Stimulated activated CD4-positive, alpha-beta T cell treated with anti-CD3 and anti-CD28 coated beads, TNF-alpha, amount 100 ng/mL, for 24 hours (primary cell): ENCODE measurements at places on chromosomes 4 and X.

DNA sequence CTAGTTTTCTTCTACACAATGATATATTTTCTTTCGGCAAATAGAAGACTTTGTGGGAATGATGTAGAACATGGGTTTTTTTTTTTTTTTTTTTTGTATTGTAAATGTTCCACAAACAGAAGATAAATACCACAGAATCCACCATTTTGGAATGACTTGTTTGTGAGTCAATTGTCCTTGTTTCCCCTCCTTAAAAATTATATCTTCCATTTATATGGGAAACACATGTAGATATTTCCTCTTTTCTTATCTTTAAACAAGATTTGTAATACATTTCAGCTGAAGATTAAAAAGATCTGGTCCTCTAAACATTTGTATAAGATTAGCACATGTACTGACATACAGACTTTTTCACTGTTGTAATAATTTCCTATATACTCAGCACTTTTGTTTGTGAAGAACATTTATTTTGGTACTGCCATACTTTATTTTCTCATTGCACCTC is 304.6 kb downstream of the SPRY1 start:
- DNase-seq = no peak

GRCh38 chr4:66604192-66604591 is 933.9 kb upstream of the EPHA5 start:
- DNase-seq = no peak

DNA sequence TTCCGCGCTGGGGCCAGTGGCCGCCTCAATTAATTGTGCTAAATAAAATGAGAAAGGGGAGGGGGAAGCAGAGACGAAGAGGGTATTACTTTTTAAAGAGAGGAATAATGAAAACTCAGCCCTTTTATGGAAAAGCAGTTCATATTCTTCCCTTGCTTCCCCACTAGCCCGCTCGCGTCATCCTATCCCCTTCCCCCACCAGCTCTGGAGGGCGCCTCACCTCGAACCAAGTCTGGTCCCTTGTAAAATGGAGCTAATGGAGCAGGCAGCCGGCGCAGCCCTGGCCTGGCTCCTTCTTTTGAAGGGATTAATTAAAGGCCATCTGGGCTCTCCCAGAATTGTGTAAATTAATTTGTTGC is 511 bp upstream of the NKX6-1 start:
- DNase-seq = no peak

DNA sequence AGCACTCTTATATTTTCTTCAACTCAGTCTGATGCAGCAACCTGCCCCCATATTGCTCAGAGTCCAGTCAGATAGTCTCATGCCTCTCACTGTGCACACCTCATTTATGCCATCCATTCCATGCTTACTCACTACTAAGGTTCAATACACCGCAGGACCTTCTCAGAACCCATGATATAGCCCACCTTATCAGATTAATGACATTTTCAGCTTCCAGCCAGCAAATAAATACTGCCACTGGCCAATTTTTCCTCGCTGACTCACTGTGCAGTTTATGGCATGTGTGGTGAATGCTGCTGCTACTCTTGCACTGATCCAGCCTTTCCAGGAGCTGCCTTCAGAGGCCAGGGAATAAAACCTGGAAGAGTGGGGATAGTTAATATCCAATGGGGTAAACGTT is 380.6 kb upstream of the SPOCK3 start:
- no peak for DNase-seq

DNA sequence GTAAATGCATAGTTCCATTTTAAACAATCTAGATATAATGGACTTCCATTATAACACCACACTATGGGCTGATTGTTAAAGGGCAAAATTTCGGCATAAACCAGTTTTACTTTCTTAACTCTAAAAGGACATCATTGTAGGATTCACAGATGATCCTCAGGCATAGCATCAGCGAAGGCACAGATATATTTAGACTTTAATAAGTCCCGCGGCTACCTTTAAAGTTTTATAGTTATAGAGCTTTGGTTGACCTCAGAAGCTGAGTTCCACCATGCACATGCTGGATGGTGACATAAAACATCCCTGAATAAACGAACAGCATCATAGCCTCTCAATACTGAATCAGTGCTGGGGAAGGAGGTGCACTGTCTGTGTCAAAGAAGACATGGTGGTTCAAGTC is 125.0 kb upstream of the PDLIM3 start:
- DNase-seq = no peak

GRCh38 chr4:110878956-110879355 is 256.1 kb upstream of the PITX2 start:
- no peak for DNase-seq

DNA sequence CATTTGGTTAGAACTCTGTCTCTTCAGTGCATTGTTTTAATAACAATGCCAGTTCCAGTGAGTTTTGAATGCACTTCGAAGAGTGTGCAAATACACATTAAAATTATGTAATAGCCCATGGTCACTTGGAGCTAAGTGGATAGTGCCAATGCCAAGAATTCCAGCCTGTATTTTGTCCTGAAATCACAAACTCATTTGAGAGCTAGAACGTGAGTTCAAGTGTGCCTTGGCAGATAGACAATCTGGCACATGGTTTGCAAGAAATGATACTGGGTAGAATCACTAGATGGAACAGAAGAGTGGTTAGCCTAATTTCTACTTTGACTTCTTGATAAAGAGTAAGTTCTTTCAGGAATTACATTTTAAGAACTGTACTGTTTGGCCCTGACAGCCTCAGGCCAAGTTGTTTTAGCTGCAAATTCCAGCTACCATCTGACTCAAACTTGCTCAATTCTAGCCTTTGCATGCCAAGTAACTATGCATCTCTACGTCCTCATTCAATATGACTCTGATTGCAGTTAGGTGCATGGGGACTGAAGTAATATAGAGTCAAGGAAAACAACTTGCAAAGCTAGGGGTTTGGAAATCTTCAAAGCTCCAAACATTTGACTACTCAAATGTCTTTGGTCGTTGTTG is 131.9 kb upstream of the SMIM31 start:
- DNase-seq = no peak

DNA sequence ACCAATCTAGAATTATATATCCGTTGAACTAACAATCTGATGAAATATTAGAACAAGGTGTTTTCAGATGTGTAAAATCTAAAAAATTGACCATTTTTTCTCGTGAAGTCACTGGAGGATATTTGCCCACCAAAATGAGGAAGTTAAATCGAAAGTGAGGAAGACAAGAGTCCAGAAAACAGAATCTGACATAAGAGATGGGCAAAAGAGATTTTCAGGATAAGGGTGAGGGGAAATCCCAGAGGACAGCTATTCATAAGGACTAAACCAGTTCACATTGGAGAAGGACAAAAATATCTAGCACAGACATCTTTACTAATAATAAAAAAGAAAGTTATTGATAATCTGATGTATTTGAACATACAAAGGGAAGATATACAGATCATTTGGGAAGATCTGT is 18.7 kb upstream of the ALG13 start:
- DNase-seq = no peak

DNA sequence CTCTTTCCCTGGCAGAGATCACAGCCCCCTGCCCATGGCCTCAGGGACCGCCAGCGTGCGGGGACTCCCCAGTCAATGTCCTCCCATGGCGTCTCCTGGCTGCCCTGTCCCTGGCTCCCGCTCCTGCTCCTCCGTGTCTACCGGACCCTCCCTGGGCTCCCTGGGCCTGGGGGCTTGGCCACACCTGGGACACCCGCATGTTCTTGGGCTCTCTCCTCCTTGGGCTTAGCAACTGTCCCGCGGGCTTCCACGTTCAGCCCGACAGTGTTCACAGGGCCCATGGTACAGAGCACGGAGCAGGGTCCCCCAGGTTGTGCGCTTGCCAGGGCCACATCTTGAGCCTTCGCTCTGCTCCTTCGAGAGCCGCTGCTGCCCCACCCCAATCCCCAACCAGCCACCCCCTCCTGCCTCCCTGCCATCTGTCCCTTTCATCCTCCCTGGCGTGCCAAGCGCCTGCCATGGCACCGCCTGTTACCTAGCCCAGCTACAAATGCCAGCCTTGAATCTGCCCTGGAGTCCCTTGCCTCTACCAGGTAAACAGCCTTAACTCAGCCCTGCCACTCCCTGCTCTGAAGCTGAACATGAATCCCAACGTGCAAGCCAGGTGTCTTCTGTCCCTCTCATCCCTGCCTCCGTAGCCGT is 3.9 kb downstream of the AVPR2 start:
- DNase-seq = no peak
